ENCODE measurements at places on chromosomes 6 and 20.

DNA sequence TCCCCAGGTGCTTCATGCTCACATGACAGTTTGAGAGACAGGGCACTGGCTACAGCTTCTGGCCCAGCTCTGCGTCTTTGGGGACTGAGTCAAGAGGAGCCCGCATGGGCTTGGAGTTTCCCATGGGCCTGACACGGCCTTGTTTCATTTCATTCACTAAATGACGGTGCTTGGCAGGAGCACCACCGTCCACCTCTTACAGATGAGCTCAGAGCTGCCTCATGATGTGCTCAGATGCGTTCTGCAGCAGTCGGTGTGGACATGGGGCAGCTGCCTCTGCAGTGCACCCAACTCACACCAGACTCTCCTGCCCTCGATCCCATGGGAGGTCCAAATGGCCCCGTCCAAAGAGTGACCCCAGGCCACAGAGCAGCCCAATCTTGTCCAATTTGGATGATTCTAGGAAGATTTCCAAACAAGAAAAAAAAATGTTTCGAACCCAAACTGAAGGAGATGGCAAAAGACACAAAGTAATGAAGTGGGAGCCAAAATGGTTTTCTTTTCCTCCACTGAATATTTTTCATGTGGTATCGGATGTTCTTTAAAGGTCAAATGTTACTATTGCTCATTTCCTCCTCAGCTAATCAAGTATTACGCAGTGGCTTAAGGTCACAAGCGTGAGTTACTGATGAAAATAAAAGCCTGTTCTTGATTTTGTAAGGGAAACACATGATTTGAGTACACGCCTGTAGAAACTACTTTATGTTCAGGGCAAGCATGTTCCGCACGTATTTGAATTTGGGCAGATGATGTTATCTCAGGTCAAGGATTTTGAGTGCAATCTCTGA, 524.2 kb downstream of the CDH26 start:
- no peak for DNase-seq

- DNase-seq = no peak
Observed at GRCh38 chr20:37821696-37822095, 81.2 kb upstream of the VSTM2L start.

- DNase-seq = no peak
Observed at GRCh38 chr20:18986895-18987580, 173.5 kb downstream of the SCP2D1 start.

- no peak for DNase-seq
Observed at GRCh38 chr6:144055121-144055931, 40.0 kb downstream of the SF3B5 start.

GRCh38 chr20:19996917-19997316, 20.2 kb upstream of the NAA20 start:
- no peak for DNase-seq

DNA sequence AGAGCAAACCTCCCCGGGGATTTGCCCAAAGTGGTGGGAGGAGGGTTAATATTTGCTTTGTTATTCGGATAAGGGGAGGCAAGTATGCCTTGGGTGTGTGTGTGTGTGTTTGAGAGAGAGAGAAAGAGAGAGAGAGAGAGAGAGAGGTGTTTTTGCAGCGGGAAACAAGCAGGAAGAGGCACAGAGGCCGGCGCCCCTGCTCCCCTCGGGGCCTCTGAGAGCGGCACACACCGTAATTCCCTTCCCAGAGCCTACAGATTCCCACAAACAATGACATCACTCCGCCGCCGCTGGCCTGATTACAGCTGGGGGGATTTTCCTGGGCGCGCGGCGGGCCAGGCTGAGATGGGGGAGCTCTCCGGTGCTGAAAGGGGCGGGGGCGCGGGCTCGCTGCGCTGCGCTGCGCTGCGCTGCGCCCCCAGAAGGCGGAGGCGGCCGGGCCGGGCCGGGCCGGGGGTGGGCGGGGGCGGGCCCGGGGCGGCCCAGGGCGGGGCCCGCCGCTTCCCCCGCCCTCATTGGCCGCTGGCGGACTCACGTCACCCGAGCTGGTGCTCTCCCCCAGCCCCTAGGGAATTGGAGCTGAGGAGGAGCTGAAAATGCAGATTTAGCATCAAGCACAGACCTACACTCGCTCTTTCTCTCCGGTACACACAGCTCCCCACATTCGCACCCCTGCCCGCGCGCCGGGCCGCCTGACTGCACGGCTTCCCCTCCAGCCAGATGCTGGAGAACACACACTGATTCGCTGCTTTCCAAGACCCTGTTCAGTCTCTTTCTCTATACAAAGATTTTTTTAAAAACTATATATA, at the start of gene PCSK2:
Gene PCSK2, plus strand, starts transcription at position 631 of the 809 bp plus-strand sequence. CDS start 266 bp downstream, outside the sequence.
- DNase-seq = peak; percentile 63

- no peak for DNase-seq
Observed at GRCh38 chr6:166460473-166461437, 78.0 kb upstream of the MPC1 start.

- DNase-seq = no peak
Observed at GRCh38 chr20:21315138-21315537, 12.0 kb downstream of the XRN2 start.

DNA sequence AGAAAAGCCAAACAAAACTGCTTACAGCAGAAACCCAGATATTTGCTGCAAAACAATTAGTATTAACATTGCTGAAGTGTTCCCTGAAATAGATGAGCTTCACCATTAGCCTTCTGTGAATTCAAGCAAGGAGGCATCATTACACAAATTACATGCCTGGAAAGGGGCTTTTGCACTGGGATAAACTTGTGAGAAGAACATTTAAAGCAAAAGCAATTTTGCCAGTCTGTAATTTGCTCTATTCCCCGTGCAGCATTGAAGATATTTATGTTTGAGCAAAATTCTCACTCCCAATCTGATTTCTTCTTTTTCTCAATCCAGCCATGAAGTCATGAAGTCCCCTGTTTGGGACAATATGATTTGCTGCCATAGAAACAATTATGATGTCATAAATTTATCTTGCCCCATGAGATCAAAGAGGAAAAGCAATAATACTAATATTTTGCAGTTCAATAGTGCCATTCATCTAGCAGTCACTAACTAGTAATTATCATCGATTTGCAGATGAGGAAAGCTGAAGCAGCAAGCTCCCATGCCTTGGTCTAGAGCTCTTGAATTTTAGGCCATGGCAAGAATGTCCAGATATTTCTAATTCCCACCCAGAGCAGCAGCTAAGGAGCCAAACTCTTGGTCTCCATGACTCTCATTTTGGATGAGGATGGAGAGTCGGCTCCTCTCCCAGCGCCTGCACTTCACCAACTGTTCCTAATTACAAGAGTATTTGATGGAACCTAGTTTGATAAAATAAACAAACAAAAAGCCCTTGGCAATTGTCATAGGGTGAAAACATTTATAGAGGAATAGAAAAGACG, 49.5 kb upstream of the CCN6 start:
- DNase-seq = no peak

- DNase-seq = no peak
Observed at GRCh38 chr6:100575921-100576320, 111.2 kb upstream of the SIM1 start.

DNA sequence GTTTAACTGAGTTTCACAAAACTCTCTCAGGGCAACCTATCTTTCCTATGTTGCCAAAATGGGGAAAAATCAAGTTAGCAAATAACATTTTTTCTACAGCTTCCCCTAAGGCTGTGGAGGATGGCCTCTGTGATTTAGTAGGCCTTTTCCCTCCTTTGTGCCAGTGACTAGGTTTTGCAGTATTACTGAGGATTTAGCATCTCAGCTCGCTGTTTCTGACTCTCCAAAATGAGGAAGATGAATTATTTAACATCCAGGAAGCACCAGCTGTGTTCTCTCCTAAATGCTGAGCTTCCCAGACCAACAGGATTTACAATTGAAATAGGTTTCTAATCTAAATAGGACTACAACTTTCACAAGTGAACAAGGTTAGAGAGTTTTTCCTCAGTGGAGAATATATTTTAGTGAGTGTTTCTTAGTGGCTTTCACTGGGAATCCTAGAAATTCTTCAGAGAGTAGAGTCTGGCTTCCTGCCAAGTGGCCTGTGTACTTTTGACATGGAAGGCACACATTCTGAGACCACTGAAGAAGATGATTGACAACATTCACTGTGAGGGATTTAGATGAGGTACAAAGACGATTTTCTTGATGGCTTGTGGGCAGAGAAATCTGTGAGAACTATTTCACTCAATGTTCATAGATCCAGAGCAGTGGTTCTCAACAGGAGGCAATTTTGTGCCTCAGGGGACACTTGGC, 62.4 kb downstream of the PTCHD4 start:
- DNase-seq = no peak

GRCh38 chr20:48054051-48054450, 268.8 kb upstream of the SULF2 start:
- DNase-seq = no peak

DNA sequence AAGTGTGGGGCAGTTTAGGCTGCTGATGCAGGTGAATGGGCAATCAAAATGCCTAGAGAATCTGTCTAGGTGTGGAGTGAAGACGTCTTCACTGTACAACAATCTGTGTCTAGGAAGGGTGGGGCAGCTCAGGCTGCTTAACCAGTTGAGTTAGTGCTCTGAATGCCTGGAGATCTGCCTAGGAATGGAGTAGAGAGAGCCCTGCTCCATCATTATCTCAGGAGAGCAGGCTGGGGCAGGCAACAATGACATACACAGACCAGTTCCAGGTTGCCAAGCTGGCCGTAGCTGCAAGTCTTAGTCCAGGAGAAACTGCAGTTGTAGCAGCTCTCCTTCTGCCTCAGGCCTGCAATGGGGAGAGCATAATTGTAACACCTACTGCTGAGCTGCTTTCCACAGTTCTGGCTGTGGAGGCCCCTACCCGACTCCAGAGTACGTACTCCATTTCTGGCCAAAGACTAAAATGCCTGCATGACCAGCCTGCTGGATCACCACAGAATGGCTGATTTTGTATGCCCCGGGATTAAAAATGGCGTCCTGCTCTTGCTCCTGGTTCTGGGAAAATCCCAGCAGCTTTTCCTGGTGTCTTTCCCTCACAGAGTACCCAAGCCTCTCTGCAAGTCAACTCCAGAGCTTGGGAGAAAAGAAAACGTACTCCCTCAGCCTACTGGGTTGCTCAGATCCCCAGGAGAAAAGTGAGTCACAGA, 545.4 kb downstream of the ADGRB3 start:
- no peak for DNase-seq

DNA sequence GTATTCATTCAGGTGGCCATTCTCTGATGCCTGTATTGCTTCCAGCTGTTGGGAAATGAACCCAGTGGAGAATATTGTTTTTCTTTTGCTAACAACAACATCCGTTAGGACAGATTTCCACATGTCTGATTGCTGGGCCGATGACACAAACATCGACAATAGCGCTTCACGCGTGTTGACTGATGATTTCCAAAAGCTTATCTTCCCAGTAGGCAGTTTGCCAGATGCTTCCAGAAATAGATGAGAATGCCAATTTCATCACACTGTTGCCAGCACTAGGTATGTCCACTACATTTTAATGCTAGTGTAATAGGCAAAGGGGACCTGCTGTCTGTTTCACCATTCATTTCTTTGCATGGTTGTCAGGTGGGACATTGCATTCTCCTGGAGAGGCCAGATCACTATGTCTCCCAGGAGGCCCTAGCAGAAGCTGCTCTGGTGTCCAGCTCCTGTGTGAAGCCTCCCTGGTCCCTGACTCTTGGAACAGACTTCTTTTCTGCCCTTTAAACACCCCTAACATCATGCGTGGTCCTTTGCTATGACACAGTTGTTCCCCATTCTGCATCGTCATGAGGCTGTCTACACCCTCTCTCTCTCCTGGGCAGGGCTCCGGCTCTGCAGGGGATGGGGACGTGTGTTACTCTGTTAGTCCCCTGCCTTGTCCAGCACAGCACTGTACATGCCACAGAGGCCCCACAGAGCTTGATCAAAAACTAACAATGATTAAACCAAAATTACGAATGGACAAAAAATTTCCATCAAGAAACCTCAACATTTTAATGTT, 181.6 kb downstream of the CDH26 start:
- DNase-seq = no peak

DNA sequence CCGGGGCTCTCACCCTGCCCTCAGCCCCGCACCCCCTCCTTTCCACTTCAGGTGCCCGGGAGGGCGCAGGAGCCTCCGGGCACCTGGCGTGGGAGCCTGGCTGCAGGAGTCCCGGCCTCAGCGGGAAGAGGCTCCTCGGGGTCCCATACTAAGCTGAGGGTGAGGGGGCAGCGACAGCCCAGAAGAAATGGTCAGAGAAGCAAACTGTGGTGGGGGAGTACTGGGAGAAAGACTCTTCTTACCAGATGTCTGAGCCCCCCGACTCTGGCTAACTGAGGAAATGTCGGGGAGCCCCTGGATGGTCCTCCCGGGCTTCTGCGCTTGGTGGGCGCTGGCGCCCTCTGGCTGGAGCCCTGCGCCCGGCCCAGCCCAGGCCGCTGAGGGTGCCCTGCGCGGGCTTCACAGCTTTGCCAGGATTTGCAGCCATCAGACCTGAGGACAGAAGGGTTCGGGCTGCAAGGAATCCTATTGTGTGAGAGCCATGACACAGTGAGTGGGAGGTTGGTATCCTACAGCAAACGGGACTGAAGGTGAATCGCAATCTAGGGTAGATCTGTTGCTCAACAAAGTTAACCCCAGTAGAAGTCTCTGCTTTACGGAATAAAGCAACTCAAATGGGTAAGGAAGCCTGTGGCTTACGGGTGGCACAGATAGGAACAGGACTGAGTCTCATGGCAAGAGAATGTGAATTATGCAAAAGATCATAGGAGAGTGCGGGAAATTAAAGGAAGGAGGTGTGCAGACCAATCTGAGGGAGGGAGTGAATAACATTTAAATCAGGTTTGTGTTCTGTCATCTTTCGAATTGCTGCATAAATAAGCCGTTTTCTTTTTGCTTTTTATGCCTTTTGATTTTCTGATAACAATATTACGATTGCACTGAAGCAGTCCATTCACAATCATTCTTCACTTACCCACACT, 639 bp upstream of the RCAN2 start:
- DNase-seq = peak; percentile 38

- DNase-seq = no peak
Observed at GRCh38 chr6:35485402-35485877, 11.4 kb downstream of the TEAD3 start.

DNA sequence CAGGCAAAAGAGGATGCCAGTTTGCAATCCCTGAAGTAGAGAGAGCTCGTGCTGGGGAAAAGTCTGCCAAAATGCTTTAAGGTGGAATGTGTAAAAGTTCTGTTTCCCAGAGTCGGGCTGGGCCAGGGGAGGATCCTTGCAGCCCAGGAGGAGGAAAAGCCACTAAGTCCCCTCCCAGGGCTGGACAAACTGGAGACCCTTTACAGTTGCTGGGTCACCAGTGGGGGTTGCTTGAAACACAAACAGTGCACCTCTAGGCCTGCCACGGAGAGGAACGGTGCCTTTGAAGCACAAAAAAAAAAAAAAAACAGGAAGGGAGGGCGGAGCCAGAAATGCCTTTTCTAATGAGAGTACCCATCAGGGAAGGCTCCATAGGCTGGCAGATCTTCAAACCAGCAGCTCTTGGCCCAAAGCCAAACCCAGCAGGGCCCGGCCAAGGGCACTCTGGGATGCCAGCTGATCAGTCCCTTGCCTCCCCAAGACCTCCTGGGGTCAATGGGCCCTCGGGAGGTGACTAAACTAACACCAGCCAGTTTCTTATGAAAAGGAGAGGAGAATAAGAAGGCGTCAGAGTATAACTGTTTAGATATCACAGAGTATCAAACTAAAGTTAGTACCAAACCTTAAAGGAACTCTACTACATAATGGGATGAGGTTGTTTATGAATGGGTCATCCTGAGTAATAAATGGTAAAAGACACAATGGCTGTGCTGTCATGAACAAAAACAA, 23.7 kb downstream of the HLA-A start:
- peak; percentile 70 for DNase-seq

- DNase-seq = no peak
Observed at GRCh38 chr20:16260911-16261310, 312.3 kb downstream of the KIF16B start.

GRCh38 chr6:38150681-38151296, 331.3 kb downstream of the ZFAND3 start:
- DNase-seq = no peak
